ENCODE measurements at places on chromosomes 3 and 15. TPM values are rescaled to one million over a fixed set of nuclear protein-coding genes. Genes with fewer than 3 reads are reported as not detected.
A peak's percentile ranks its signal among the peaks of the same experiment; 100 is the strongest.

GRCh38 chr3:137987723-137988122, 22.2 kb upstream of the CLDN18 start:
- no peak for DNase-seq

GRCh38 chr3:38757721-38758120, 58.3 kb downstream of the SCN10A start:
- DNase-seq = no peak

GRCh38 chr15:62799919-62800318, 242.6 kb upstream of the TPM1 start:
- no peak for DNase-seq

The SPSB4 gene
- not detected for total RNA-seq

GRCh38 chr3:130950641-130951040, 56.8 kb downstream of the ATP2C1 start:
- no peak for DNase-seq

DNA sequence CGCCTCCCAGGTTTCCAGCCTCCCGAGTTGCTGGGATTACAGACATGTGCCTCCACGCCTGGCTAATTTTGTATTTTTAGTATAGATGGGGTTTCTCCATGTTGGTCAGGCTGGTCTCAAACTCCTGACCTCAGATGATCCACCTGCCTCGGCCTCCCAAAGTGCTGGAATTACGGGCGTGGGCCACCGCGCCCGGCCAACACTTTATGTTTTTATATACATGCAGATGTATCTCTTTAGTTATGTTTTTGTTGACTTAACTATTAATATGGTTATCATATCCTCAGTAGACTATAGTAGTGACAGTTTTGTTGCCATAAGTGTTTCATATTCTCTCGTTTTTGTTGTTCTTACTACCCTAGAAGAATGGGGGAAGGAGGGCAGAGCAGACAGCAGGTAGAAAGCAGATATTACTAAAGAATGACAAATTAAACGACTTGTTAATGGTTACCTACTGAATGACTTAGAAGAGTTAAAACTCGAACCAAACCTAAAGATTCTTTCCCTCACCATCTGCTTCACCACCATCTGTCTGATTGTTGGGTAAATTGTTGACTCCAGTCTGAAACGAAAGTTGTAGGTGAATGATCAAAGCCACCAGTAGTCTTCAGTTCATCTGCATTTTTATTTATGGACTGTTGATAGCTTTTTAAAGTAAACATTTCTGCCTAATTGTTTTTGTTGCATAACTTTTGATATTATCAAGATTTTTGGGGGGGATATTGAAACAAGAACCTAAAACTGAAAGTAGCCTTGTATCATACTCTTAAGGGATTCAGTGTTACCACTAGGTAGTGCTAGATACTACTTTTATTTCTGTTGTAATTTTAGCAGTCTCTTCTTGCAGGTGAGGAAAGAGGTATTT, 89.3 kb downstream of the RASA2 start:
- DNase-seq = no peak

DNA sequence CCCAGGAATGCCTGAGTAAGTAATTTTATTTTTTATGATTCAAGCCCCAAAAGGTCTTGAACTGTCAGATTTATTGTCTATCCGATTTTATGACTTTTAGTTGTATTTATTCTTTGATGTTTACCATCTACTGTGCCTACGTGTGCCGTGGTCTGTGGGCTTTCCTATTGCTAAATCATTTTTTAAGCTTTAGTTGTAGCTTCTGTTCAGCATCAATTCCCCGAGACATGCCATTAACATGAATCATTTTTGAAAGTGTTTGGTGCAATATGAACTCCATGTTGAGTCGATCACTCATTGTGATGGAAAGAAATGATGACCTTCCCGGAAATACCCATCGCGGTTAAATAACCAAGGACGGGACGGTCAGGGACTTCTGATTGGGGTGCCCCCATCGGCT, 268.7 kb upstream of the THRB start:
- DNase-seq = no peak

The RPL32 gene
- 1,222 TPM for total RNA-seq

The KLF15 gene
- total RNA-seq = 8.2 TPM

- peak; percentile 84 for DNase-seq
Observed at GRCh38 chr15:80970018-80970657, 19.5 kb downstream of the MESD start.

GRCh38 chr3:113423699-113424098, 17.6 kb downstream of the CFAP44 start:
- DNase-seq = no peak

GRCh38 chr15:41878355-41878699, 15.5 kb downstream of the SPTBN5 start:
- no peak for DNase-seq

DNA sequence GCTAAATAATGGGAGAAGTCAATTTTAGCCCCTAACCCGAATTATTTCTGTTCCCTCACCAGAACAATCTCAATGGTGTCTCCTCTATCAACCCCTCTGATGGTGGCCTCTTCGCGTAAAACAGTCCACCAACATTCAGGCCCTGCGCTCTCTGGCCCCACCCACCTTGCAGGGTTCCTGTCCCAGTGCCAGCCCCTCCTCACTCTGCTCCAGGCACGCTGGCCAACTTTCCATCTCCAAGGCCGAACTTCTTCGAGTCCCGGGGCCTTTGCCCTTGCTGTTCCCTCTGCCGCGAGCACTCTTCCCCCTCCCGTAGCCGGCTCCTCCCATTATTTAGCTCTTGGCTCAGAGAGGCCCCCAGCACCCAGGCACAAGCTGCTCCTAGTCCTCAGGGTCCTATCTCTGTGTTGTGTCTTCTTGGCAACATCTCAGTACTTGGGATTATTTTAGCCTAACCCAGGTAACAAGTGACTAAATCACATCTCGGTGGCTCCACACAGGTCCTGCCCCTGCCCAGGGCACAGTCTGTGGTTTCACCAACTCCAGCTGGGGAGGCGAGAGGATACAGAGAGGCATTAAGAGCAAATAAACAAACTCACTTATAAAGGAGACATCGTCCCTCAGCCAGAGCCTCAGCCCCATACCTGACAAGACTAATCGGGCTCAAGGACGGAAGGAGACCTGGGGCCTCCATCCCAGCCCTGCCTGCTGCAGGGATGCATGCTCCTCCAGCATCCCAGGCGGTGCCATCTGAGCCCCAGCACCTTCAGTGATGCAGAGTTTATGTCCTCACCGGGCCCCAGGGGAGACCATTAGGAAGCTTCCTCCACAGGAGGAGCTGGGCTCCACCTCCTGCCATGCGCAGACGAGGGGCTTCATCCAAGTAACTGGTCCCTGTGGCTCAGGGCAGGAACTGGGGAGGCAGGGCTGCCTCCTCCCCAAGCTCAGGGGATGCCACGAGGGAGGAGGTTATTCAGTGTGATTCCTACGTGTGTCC, 19.7 kb upstream of the IQSEC1 start:
- DNase-seq = no peak

- DNase-seq = no peak
Observed at GRCh38 chr15:48607846-48608245, 37.7 kb downstream of the FBN1 start.

- DNase-seq = no peak
Observed at GRCh38 chr3:133673746-133674145, 12.0 kb upstream of the TOPBP1 start.

DNA sequence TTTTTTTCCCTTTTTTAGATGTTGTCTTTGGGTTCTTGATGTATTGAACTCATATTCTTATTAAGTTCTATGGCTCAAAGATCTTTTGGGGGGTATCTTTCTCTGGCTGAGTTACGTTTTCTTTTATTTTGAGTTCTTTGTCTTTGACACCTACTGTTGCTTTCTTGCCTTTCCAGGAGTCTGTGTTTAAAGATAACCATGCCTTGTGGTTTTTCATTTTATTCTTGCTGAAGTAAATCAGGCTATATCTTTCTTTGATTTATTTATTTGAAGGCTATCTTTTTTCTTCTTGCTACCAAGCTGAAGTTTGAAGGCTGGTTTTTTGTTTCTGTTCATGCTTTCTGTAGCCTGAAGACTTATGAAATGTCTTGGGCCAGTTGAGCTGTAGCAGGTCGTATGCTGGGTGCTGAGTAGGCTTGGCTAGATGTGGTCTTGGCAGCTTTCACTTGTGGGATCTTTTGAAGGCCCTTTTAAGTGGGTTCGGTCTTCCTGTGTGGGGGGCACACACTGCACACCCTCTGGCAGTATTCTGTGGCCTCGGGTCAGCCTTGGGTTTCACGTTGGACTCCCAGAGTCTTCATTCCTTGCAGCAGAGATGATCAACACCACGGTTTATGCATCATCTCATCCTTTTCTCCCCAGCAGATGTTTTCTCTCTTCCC, 17.5 kb downstream of the SLCO3A1 start:
- DNase-seq = no peak

The ZNF639 gene
- 52.1 TPM for total RNA-seq

GRCh38 chr3:44885618-44886017, 11.2 kb downstream of the TGM4 start:
- peak; percentile 90 for DNase-seq

DNA sequence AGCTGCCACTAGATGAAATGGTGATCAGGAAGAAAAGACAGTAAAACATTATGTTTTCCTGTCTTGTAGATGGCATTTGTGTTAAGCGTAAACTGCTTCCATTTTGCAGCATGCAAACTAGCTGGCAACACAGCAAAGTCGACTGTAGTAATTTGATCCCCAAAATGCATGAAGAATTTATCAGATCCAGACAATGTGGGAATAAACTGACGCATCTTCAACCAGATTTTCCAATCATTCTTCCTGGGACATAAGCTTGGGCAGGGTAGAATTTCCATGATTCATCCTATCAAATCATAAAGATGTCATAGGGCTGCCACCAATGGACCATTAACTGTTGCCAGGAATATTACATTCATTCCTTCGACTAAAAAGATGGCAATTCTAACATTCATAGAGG, 260.3 kb downstream of the ERC2 start:
- DNase-seq = no peak

The GPR15 gene
- total RNA-seq = not detected

DNA sequence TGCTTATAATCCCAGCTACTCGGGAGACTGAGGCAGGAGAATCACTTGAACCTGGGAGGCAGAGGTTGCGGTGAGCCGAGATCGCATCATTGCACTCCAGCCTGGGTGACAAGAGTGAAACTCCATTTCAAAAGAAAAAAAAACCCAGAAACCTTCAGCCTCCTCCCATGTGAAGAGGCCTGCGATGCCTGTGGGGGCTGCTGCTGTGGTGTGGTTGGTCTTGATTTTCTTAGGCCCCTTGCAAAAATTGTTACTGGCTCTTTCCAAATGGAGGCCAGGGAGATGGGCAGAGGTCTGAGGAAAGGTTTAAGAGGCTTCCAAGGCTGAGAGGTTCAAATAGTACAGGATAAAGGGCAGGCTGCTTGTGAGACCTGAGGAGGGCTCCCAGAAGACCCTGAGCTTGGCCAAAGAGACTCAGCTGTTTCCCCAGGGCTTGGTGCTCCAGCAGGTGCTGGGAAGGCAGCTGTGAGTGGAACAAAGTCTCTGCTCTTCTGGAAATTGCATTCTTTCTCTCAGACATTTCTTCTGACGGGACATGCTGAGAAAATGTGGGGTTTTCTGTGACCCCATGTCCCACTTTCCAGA, 18.4 kb downstream of the GCSAM start:
- no peak for DNase-seq

The FEZF2 gene
- not detected for total RNA-seq

DNA sequence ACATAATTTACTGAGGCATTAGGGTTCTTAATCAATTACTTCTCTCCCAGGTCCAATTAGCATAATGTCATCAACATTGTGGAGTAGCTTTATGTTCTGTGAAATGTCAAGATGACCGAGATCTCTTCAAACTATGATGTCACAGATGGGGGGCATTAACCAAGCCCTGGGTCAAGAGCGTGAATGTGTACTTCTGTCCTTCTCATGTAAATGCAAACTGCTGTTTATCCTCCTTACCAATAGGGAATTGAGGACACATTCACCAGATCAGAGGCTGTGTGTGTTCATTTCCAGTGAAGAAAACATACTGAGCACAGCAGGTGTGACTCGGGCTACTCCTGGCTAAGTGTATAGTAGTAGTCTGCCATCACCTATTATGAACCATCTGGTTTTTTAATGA, 177.9 kb downstream of the MINAR1 start:
- DNase-seq = no peak

The RLBP1 gene
- total RNA-seq = not detected

DNA sequence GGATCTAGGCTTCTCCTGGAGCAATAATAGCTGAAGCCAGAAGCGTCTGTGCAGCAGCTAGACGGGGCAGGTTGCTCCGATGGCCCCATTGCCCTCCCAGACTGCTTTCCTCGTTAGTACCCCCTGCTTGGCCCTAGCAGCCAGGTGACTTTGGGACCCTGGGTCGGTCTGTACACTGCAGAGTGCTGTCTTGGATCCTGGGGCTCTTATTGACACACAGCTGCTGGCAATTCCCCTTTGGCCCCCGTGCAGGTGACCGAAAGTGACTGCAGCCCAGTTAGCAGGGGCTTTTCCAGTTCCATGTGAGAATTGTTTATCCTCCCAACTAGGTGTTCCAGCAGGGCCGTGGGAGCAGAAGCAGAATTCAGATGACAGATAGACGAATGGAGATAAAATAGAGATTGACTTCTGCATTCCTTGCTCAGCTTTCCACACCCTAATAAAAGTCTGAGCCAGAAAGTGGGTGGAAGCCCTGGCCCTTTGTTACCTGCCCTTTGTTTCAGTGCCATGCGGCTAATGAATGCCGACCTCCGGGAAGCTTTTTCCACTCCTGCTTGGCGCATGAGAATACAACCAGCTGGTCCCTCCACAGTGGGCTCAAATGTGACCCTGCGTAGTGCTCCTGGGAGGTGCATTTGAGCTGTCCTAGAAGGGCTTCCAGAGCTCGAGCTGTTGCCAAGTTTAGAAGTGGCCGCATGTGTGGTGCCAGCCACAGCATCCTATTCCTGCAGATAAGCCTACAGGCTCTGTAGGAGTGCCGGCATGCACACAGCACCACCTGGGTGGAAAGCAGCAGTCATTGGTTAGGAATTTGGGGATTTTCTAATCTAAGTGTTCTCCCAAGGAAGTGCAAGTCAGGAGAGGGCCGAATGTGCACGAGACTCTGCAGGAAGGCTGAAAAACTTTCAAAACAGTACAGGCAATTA, 94.4 kb downstream of the SLCO3A1 start:
- peak; percentile 68 for DNase-seq

The ADCY5 gene
- total RNA-seq = 2.5 TPM

- no peak for DNase-seq
Observed at GRCh38 chr3:191336833-191337232, 6.5 kb upstream of the UTS2B start.

DNA sequence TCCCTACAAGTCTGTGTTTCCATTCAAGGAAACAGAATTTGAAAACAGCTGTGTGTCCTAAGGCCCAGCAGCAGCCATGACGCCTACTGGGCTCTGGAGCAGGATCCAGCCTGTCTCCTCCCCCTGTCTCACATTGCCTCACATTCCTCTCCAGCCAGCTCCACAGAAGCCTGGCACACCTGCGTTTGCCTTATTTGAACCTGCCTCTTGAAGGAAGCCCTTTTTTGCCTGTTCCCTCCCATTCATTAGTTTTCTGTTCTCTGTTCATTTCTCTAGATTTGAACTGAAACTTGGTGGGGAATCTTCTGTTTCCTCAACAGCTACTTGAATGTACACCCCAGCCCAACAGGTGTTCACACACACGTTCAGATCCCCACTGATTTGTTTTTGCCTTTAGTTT, 890.5 kb downstream of the TUSC7 start:
- DNase-seq = no peak

Data from Calu3 (cell line).